ENCODE measurements at places on chromosomes 6 and 20.

GRCh38 chr20:46801003-46801702 is 91.7 kb downstream of the SLC2A10 start:
- no peak for DNase-seq

DNA sequence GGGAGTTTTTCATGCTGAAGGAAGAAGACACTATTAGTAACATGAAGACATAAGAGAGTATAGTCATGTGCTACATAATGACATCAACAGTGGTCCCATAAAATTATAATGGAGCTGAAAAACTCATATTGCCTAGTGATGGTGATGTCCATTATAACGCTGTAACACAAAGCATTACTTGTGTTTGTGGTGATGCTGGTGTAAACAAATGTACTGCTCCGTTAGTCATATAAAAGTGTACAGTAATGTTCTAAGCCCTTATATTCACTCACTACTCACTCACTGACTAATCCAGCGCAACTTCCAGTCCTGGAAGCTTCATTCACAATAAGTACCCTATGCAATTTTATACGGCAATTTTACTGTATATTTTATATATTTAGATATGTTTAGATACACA is 26.8 kb upstream of the ASF1A start:
- DNase-seq: no peak

GRCh38 chr20:37734228-37734985 is 40.6 kb downstream of the CTNNBL1 start:
- no peak for DNase-seq

- no peak for DNase-seq
Observed at GRCh38 chr6:36985808-36986703, at the start of gene MTCH1. TSS of gene MTCH1 (minus strand) at chr6:36986196. CDS start at chr6:36986173, 23 bp downstream.

DNA sequence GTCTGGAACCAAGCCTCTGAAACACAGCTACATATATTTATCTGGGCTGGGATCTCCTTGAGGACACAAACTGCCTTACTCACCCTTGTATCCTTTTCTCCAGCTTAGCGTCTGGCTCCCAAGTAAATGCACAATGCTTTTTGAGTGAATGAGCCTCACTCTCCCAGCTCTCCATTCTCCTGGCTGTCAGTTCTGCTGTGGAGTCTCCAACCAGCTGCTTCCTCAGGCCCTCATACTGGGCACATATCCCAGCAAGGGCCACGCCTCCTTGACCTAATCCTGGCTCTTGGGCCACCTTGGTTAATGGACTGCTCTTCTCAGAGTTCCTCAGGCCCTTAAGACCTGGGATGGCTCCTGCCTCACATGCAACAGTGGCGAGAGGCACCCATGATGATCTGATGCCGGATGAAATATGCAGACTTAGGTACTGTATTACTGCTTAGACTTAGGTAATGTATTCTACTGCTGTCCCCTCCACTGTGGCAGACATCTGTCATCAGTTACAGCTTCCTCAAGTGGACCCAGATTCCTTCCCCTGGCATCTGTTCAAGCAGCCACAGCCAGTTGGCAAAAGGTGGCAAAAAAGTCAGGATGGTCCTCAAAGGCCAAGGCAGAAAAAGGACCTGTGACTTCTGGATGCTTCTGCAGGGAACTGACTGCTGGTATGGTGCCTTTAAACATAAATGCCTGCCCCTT is 16.5 kb downstream of the SNHG17 start:
- no peak for DNase-seq

GRCh38 chr6:12791371-12791770 is 74.8 kb downstream of the PHACTR1 start:
- DNase-seq: no peak

- DNase-seq: no peak
Observed at GRCh38 chr6:40054602-40055001, 120.3 kb upstream of the MOCS1 start.

GRCh38 chr6:23174781-23175361 is 605.5 kb downstream of the HDGFL1 start:
- DNase-seq: no peak

DNA sequence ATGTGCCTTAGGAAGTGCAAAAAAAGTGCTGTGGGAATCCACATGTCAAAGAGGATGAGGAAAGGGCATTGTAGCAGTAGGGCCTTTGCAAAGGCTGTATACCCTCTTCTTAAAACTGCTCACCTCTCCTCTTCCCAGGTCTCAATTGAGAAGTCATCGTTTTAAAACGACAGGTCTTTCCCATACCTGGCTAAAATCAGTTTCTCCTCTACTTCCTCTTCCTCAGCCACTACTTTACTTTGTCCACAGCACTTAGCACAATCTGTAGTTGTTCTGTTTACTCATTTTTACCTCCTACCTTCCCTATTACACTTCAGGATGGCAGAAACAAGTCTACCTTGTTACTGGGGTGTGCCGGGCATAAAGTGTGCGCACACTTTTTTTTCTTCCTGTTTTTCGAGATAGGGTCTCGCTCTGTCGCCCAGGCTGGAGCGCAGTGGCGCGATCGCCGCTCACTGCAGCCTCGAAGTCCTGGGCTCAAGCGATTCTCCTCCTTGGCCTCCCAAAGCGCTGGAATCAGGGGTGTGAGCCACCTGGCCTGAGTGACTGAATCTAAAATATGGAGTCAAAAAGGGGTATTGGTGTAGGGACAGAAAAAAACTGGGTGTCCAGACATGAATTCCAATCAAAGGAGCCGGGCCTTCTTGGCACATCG is 9.8 kb upstream of the ELOVL5 start:
- no peak for DNase-seq

GRCh38 chr20:62566771-62567170 is 75.5 kb upstream of the SLCO4A1 start:
- no peak for DNase-seq

- DNase-seq: no peak
Observed at GRCh38 chr6:141594874-141595273, 537.9 kb upstream of the GJE1 start.

DNA sequence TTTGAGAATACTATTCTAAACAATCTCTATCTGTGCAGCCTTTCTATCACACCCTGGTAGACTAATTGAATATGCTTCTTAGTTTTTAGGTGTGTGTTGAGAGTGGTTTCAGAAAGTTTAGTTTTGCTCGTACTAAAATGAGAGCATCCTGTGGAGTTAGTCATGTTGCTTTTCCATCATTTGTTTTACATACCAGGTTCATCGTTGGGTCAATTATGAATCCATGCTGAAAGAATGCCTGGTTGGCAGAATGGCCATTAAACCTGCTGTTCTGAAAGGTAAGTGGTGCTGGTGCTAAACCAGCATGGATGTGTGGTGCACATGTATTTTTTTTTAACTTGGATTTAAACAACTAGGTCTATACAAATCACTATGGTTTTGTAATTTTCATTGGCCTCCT is 49.3 kb downstream of the CYB5R4 start:
- DNase-seq: no peak

DNA sequence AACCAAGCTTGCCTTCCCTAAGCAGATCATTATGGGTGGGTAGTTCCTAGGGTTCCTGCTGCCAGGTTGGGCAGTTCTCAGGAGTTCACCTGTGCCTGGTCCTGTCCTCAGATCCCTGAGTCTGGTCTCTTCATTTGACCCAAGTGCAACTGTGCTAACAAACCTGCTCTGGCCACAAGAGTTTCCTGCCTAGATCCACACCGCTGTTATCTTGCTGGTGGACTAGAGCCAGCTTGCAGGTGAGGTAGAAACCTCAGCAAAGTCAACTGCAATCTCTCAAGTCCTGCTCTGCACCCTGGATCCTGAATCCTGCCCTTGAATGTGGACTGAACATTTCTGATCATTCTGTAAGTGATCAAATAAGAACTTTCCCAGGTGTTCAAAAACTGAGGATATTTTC is 191.8 kb upstream of the LRFN2 start:
- no peak for DNase-seq

- DNase-seq: no peak
Observed at GRCh38 chr20:37327748-37328147, 18.2 kb upstream of the SRC start.

- DNase-seq: no peak
Observed at GRCh38 chr20:62598761-62599194, 43.5 kb upstream of the SLCO4A1 start.

- DNase-seq: no peak
Observed at GRCh38 chr6:128767705-128768104, 115.2 kb upstream of the LAMA2 start.

DNA sequence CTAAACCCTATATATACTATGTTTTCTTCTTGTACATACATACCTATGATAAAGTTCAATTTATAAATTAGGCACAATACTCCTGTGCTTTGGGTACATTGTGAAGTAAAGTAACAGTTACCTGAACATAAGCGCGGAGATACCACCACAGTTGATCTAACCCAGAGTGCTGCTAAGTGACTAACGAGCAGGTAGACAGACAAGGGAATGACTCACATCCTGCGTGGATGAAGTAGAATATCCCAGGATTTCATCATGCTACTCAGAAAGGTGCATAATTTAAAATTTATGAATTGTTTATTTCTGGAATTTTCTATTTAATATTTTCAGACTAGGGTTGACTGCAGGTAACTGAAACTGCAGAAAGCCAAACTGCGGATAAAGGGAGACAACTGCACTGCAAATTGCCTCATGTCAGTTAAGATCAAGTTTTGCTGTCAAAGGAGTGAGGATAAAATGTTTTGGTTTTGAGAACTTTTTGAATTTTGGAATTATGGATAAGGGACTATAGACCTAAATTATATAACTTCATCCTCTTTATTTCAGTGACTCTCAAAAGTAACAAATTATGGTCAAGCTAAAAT is 14.4 kb downstream of the MKKS start:
- no peak for DNase-seq

- no peak for DNase-seq
Observed at GRCh38 chr6:23630726-23631635, 495.0 kb upstream of the NRSN1 start.

All from NCI-H1436 treated with DMSO at 0.1 percent for 48 hours (cell line).